Stimulated activated CD4-positive, alpha-beta T cell treated with anti-CD3 and anti-CD28 coated beads, TNF-alpha, amount 100 ng/mL, for 4 hours (primary cell): ENCODE measurements at places on chromosomes 5 and 9.

DNA sequence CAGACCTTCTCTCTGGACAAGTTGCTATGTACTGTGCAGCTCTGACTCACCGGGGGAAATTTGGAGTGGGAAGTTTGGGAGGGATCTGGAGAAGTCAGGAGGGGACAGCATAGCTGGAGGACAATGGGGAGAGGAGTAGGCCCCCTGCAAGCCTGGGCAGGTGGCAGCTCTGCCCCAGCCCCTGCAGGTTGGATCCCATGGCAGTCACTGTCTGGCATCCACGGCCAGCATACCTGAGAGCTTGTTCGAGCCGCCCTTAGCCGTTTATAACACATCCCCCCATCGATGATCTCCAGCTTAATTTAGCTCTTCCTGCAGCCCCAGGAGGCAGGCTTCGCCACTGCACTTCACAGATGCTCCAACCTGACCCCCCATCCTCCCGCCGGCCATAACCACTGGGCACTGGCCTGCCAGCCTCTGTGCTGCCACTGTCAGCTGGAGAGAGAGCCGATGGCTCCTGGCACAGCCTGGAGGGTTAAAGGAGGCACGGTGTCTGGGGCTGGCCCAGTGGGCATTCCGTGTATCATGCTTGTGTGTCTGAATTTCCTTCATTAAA lies 57.7 kb upstream of the RNU6ATAC start:
- no peak for DNase-seq

- no peak for DNase-seq
Measured at GRCh38 chr5:94375801-94376200, 242.6 kb downstream of the KIAA0825 start.

- DNase-seq = no peak
Measured at GRCh38 chr9:136565086-136565714, 19.4 kb upstream of the NOTCH1 start.

DNA sequence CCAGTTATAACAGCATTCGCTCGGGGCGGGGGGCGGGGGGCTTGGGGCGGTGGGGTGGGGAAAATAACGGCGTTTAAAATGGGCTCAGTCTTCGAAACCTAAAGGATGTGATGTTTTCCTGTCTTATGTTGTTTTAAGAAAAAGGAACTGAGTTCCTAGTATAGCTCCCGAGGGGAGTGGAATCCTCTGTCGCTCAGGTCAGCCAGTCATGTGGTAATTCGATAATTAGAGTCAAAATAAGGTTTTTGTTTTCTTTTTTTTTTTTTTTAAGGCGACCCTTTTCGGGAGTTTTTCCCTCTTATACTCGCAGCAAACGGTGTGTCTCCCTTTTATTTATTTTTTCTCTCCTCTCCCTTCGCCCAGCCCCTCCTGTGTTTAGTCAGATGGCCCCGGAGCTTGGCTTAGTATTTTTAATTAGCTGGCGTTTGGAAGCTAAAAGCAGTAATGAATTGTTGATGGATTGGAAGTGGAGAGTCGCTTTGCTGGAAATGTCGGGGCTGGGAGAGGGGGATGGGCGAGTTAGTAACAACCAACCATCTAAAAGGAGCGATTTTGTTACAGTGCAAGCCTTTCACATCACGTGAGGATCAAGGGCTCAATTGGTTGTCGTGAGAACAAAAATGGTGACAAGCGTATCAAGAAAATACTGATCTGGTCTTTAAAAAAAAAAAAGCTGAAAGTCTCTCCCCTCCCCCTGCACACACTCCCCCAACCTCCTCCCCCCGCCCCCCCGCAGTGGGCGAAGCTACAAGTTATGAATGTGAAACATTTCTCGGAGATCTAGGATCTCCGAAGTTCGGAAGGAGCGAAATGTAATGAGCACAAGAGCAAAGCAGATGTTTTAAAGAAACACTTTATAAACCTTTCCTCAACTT lies 714 bp upstream of the ZNF608 start:
- no peak for DNase-seq

DNA sequence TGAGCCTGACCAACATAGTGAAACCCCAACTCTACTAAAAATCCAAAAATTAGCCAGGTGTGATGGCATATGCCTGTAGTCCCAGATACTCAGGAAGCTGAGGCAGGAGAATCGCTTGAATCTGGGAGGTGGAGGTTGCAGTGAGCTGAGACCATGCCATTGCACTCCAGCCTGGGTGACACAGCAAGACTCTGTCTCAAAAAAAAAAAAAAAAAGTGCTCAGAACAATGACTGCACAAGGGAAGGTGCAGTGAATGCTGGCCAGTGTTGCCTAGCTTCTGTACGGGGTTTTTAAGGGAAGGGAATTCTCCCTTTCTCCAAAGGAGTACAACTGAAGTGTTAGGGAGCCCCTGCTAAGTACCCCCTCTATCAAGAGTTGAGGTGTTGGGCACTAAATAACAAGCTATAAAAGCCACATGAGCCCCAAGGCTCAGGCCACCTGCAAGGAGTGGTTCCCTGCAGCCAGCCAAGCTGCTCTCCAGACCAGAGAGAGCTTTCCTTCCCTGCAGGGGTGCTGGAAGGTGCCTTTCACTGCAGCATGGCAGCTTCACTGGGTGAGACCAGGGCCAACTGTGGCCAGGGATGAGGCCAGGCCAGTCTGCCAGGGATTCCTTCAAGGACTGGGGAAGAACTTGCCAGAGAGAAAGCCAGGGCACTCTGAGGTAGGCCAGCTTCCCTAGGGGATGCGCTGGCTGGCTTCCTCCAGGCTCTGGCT lies 14.8 kb downstream of the GADD45G start:
- DNase-seq = no peak

GRCh38 chr5:169901896-169902295 lies 78.4 kb downstream of the INSYN2B start:
- no peak for DNase-seq

DNA sequence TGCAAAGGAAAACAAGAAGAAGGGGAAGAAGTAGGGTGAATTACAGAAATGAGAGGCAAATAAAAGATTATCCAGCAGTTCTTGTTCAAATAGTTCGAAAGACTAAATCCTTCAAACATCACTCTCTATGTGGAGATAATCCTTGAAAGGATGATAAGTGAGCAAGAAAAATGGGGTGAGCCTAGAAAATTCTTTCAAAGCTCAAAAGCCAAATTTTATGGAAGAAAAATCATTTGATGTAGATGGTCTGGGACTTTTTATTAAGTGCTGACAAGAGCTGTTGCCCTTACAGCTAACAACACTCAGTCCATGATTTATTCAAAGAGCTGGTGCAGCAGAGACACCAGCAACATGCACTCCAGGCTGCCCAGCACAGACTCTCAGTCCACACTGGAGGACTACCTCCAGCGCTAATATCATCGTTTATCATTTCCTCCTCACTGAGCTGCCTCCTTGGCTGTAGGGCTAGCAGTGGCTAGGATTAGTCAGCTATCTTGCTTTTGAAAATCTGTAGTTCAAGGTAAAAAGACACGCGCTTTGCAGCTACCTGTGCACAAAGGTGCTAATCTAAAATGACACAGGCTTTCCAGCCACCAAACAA lies 264.8 kb upstream of the KIF2A start:
- DNase-seq = no peak

- no peak for DNase-seq
Measured at GRCh38 chr5:77623203-77623740, 15.2 kb downstream of the OTP start.

DNA sequence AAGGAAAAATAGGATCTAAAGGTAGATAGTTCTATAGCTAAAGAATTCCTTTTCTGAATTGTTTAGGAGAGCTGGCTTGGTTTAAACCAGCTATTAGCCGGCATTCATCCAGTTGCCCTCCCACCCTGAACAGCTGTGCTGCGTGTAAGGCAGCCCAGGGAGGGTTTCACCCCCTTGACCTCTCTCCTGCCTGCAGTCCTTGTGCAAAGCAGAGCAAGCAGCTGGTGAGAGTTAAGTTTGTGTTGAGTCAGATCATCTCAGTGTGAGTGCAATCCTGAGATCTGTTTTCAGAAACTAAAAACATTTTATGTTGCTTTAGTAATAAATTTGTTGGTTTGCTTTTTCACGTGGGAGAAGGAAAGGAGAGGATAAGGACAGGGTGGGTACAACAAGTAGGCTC lies 13.0 kb downstream of the SLC25A25 start:
- DNase-seq = no peak

DNA sequence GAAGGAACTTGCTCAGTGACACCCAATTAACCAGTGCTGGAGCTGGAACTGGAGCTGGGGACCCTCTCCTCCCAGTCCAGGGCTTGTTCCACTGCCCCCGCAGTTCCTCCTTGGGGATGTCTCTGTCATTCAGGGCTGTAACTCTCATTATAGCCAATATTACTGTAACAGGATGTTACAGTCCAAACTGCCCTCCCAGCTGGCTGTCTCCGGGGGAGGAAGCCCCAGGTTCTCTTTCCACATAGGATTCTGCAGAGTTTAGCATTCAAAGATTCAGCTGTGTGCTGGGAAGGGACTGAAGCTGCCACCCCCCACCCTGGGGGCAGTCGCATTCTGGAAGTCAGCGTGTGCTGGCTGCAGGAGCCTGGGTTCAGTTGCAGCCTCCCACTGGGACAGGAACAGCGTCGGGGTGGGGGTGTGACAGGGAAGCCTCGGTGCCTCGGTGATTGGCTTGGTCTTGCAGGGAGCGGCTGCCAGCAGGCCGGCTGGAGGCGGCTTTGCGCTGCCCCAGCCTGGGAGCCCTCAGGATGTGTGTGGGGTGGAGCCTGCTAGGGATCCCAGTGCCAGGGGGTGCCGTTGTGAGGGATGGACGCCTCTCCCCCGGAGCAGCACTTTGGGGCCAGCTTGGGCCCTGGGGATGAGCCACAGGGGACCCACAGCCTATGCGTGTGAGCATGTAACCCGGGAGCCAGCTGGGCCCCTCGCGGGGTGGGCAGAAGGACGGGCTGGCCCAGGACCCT lies 101.1 kb downstream of the RGS3 start:
- DNase-seq = no peak

DNA sequence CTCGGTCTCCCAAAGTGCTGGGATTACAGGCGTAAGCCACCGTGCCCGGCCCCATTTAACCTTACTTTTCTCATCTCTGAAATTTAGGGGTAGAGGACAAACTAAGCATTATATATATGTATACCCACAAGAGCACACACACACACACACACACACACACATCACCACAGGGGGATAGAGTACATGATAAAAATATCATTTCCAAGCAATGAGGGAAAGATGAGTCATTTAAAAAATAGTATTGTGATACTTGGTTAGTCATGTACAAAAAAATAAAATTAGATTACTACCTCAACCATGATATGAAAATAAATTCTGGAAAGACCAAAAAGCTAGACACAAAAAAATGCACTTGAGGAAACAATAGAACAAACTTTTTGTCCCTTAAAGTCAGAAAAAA lies 67.2 kb downstream of the CDH18 start:
- no peak for DNase-seq

DNA sequence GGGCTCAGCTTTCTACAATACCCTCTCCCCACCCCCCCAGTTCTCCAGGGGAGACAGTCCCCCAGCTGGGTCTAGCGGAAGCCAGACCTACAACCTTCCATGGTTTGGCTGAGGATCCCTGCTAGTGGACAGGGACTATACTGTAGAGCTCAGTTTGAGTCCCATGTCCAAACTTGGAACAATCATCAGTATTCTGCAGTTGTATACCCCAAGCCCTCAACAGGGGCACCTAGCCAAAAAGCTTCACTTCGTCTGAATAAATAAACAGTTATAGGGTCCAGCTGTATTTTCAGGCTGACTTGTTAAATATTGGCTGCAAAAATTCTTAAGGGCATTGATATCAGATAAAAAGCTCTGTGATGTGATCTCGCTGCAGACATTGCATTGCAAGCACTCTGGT lies 15.4 kb upstream of the C9 start:
- DNase-seq = no peak

DNA sequence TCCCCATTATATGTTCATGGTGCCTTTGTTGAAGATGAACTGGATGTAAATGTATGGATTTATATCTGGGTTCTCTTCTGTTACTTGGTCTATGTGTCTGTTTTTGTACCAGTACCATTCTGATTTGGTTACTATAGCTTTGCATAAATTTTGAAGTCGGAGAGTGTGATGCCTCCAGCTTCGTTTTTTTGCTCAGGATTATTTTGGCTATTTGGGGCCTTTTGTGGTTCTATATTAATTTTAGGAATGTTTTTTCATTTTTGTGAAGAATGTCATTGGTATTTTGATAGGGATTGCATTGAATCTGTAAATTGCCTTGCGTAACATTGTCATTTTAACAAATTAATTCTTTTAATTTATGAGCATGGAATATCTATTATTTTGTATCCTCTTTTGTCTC lies 36.6 kb upstream of the ZNF366 start:
- DNase-seq = no peak

GRCh38 chr5:154801083-154801482 lies 45.9 kb downstream of the LARP1 start:
- no peak for DNase-seq

DNA sequence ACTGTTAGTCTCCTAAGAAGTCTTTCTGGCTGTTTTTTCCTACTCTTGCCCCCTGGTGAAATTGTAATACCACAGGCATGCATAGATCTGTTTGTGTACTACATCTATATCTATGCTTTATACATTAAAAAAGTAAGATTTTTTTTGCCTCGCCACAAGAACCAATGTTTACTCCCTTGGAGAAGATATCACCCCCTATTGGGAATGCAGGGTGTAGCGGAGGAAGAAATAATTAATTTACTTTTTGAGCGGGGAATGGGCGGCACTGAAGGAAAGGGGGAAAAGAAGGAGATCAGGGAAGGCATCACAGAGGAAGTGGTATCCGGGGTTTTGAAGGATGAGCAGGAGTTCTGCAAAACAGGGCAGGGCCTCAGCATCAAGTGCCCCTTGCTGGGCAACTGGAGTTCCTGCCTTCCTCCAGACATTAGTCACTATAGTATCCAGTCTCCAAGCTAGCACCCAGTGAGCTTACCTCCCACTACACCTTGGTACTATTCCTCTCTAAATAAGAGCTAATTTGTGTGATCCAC lies 134.9 kb downstream of the GABBR2 start:
- DNase-seq = no peak
